ENCODE measurements at places on chromosomes 11 and 22. TPM values are rescaled to one million over a fixed set of nuclear protein-coding genes. Genes with fewer than 3 reads are reported as not detected.

- DNase-seq = no peak
Observed at GRCh38 chr11:111272420-111272819, 25.9 kb upstream of the POU2AF3 start.

Gene CENPM
- total RNA-seq = 47.1 TPM

Gene TEX12
- total RNA-seq = not detected

- DNase-seq = no peak
Observed at GRCh38 chr22:33321466-33321865, 263.3 kb upstream of the SYN3 start.

Gene PKNOX2
- 14.6 TPM for total RNA-seq

Gene EIF4G2
- total RNA-seq = 936 TPM

Gene HBD
- total RNA-seq = not detected

Gene RASL10A
- total RNA-seq = not detected

Gene FOLR1
- total RNA-seq = not detected

Gene SERHL2
- 1.5 TPM for total RNA-seq

- peak; percentile 43 for DNase-seq
Observed at GRCh38 chr11:118572981-118573550, 857 bp downstream of the ARCN1 start.

Gene MACROD1
- 40.8 TPM for total RNA-seq

DNA sequence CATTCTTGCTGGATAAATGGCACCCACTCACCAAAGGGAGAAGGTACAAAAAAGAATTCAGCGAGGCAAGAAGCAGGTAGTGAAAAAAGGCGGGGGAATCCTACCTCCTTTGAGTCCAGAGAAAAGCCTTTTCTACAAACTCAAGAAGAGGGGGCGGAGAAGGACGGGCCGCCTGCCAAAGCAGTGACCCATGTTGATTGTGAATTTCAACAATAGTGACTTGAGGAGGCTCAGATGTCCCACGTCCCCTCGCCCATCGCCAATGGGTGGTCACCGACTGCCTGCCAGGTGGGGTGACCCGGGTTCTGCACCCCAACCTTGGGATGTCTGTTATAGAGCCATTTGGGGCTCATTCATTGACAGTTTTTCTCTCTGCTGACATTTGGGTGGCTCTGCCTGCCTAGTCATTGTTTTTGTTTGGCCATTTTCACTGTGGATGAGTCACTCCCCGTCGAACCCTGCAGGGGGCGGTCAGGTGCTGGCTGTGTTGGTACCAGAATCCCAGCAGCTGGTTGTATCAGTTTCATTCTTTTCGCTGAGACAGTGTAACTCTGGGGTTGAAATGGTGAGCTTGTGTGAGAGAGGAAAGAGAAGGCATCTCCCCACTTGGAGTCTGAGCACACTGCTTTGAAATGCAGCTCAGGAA, 163.4 kb upstream of the NCAM1 start:
- peak; percentile 80 for DNase-seq
